PC-9 (cell line): ENCODE measurements at places on chromosomes 7 and 10.

GRCh38 chr10:129339841-129340240 lies 127.2 kb upstream of the MGMT start:
- no peak overlapping the region for H3K27ac ChIP-seq
- no peaks in the 10 kb centered on the region for H3K4me1 ChIP-seq
- DNase-seq = no peak
- H3K27me3 ChIP-seq = peaks cover 42% of the 10 kb centered on the region

GRCh38 chr7:1459920-1460820 lies 900 bp upstream of the MICALL2 start:
- no peaks in the 10 kb centered on the region for H3K36me3 ChIP-seq
- peak; percentile 37 for DNase-seq
- no peaks in the 10 kb centered on the region for H3K27me3 ChIP-seq
- H3K27ac ChIP-seq = no peak overlapping the region
- peaks cover 33% of the 10 kb centered on the region for H3K4me1 ChIP-seq
- peak overlapping the region; percentile 49; the same call in 1 of the 2 replicates for H3K4me3 ChIP-seq

DNA sequence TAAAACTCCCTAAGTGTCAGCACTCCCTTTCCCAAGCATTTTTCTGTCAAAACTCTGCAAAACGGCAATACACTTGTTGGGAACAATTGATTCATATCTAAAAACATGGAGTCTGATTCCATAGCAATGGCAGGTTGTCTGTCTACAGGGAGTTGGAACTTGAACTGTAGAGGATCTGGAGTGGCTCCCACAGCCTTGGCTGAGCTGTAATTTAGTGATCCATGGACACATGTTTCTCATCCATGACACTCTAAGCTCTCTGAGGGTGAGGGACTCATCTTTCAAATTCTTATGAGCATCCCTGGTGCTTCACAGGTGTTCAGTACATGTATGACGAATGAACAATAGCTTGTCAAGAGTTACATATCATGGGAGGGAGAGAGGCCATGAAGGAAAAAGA lies 466.1 kb downstream of the GRID1 start:
- no peaks in the 10 kb centered on the region for H3K27me3 ChIP-seq
- H3K36me3 ChIP-seq = no peaks in the 10 kb centered on the region
- H3K27ac ChIP-seq = no peak overlapping the region
- DNase-seq = no peak

DNA sequence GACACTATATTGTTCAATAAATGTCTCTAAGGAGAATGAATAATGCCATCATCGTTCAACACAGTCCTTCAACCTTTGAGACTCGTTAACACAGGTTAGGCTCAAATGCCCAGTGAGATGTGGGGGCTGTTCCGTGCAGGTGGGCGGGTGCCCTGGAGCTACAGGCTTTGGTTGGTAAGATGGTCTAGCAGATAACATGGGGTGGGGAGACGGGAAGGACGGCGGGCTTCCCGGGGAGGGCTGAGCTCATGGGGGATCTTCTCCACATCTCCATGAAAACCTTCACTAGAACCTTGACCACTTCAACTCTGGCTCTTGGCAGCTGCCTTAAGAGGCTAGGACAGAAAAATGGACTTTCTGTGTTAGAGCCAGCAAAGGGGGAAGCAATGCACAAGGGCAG lies 134.1 kb upstream of the TCERG1L start:
- H3K4me3 ChIP-seq = no peak overlapping the region
- H3K27ac ChIP-seq = no peak overlapping the region
- no peaks in the 10 kb centered on the region for H3K36me3 ChIP-seq
- H3K4me1 ChIP-seq = no peaks in the 10 kb centered on the region
- peaks cover 68% of the 10 kb centered on the region for H3K27me3 ChIP-seq
- DNase-seq = no peak

GRCh38 chr7:129646369-129647021 lies 35.0 kb downstream of the NRF1 start:
- H3K27ac ChIP-seq = no peak overlapping the region
- H3K27me3 ChIP-seq = no peaks in the 10 kb centered on the region
- H3K4me1 ChIP-seq = peaks cover 36% of the 10 kb centered on the region
- no peaks in the 10 kb centered on the region; the same call in 1 of the 2 replicates for H3K36me3 ChIP-seq

DNA sequence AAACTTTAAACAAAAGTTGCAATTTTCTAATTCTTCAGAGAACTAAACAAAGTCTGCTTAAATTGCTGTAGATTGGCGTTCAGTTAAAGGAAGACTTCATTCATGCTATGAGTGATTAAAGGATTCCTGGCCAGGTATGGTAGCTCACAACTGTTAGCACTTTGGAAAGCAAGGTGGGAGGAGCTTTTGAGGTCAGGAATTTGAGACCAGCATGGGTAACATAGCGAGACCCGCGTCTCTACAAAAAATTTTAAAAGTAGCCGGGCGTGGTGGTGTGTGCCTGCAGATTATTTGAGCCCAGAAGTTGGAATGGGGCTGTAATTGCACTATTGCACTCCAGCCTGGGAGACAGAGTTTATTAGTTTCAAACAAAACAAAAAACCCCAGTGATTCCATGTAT lies 13.5 kb upstream of the SCRN1 start:
- H3K4me1 ChIP-seq = no peaks in the 10 kb centered on the region
- H3K27me3 ChIP-seq = no peaks in the 10 kb centered on the region
- H3K36me3 ChIP-seq = no peaks in the 10 kb centered on the region
- no peak for DNase-seq
- H3K27ac ChIP-seq = no peak overlapping the region

- no peaks in the 10 kb centered on the region for H3K36me3 ChIP-seq
- H3K27me3 ChIP-seq = no peaks in the 10 kb centered on the region
- DNase-seq = no peak
- no peak overlapping the region for H3K27ac ChIP-seq
Measured at GRCh38 chr7:128233471-128233870, 7.6 kb upstream of the LEP start.

DNA sequence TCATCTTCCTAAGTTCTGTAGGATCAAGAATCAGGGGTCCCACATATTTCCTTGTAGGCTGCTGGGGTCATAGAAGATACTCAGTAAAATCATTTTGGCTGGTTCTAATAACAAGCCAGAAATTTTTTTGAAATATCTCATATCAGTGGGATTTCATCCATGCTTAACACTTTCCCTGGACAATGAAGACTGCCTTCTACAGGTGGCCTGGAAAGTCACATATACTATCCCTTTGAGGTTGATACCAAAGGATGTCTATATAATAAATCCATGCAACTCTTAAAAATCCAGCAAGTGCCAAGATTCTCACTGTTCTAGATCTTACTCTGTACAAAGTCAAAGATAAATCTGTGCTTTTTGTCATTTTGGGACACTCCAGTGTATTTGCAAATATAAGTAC lies 225.8 kb upstream of the NEBL start:
- no peaks in the 10 kb centered on the region for H3K36me3 ChIP-seq
- no peak for DNase-seq
- no peaks in the 10 kb centered on the region for H3K4me1 ChIP-seq
- no peak overlapping the region for H3K27ac ChIP-seq

DNA sequence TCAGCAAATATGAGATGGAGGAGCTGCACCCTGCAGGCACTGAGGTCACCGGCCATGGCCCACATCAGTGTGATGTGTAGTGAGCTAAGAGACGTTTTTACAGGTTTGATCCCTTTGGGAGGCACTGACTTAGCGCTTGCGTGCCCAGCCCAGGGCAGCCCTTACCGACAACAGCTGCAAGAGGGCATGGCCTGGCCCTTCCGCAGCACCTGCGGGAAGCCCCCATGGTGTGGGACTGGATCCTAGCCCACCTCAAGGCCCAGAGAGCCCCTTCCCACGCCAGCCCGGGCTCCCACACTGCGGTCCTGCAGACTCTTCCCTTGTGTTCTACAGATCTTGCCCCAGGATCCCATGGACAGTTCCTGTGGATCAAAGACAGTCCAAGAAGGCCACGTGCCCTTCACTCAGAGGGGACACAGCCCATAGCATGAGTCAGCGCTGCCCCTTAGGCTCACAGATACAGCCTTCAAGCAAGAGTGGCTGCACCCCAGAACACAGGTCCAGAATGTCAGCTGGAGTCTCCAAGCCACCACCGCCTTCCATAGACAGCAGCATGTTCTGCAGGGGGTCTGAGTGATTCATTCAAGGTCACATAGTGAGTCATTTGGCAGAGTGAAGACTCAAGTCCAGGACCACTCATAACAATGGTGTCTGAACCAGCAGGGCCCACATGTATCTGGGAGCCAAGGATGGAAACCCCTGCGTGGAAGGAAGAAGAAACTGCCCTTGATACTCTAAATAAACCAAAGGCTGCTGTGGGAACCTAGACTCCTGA lies 25.4 kb downstream of the TLL2 start:
- no peaks in the 10 kb centered on the region for H3K27me3 ChIP-seq
- no peak overlapping the region for H3K27ac ChIP-seq
- H3K4me3 ChIP-seq = no peak overlapping the region
- no peaks in the 10 kb centered on the region for H3K36me3 ChIP-seq

DNA sequence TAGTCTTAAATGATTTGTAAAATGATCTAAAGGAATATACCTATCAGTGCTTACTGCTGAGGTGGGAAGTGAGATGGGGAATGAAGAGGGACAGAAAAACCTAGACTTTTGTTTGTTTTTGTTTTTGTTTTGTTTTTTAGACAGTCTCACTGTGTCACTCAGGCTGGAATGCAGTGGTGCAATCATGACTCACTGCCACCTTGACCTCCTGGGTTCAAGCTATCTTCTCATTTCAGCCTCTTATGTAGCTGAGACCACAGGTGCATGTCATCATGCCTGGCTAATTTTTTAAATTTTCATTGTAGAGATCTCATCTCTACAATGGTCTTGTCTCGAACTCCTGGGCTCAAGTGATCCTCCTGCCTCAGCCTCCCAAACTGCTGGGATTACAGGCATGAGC lies 116.4 kb upstream of the SEM1 start:
- peaks cover 7% of the 10 kb centered on the region for H3K4me1 ChIP-seq
- no peaks in the 10 kb centered on the region for H3K27me3 ChIP-seq
- DNase-seq = peak; percentile 37
- H3K4me3 ChIP-seq = no peak overlapping the region
- no peaks in the 10 kb centered on the region for H3K36me3 ChIP-seq

DNA sequence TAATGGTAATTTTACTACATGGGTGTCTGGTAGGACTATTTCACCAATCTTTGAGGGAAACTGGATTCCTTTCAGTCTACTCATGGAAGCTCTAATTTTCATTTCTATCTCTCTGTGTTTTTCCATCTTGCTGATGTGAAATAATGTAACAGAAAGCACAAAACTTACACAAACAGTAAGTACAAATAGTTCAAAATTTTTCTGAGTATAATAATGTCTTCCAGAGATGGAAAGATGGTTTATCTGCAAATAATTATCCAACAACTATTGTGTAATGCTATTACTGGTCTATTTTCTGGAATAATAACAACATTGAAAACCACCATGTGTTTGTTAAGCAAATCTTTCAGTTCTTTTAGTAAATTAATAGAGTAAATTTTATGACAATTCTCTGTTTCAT lies 565.8 kb upstream of the MGMT start:
- no peaks in the 10 kb centered on the region for H3K36me3 ChIP-seq
- H3K4me1 ChIP-seq = no peaks in the 10 kb centered on the region
- H3K4me3 ChIP-seq = no peak overlapping the region
- no peak for DNase-seq
- peaks cover 29% of the 10 kb centered on the region; the same call in 1 of the 2 replicates for H3K27me3 ChIP-seq

DNA sequence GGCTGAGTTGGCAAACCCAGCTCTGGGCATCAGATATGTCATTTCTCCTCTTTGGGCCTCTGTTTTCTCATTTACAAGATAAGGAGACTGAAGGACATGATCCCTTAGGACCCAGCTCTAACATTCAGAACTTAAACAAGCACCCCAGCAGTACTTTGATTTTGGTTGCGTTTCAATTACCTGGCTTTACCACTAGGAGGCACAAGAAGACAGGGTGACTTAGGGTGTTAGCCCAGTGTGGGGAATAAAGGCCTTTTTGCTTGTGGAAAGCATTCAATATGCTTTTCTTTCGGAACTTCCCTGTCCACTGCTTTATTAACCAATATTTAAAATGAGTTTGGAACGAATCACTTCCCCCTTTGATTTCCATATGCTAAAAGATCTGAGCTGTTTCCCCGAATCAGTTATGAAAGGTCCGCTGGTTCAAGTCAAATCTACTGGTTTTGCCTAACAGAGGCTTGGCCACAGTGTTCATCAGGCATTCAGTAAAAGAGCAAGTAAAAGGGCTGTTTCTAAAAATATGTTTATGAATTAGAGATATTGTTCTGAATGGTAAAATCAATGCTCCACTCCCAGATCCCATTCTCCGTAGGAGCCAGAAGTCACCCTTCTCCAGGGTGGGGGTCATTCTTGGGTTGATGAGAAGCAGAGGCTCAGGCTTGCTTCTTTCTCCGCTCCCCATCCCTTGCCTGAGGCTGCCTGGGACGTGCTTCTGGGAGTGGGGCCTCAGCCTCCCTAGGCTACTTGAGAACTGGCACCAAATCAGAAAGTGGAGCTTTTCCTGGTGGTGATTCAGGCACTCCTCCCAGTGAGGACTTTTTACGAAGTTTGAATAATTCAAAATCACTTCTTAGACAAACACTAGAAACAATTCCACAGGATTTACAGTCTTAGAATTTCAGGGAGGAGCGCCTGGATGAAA lies 105.5 kb downstream of the MYOF start:
- peaks cover 21% of the 10 kb centered on the region for H3K4me1 ChIP-seq
- H3K27ac ChIP-seq = peak overlapping the region; percentile 90
- peak; percentile 76 for DNase-seq
- H3K36me3 ChIP-seq = peaks cover 34% of the 10 kb centered on the region

DNA sequence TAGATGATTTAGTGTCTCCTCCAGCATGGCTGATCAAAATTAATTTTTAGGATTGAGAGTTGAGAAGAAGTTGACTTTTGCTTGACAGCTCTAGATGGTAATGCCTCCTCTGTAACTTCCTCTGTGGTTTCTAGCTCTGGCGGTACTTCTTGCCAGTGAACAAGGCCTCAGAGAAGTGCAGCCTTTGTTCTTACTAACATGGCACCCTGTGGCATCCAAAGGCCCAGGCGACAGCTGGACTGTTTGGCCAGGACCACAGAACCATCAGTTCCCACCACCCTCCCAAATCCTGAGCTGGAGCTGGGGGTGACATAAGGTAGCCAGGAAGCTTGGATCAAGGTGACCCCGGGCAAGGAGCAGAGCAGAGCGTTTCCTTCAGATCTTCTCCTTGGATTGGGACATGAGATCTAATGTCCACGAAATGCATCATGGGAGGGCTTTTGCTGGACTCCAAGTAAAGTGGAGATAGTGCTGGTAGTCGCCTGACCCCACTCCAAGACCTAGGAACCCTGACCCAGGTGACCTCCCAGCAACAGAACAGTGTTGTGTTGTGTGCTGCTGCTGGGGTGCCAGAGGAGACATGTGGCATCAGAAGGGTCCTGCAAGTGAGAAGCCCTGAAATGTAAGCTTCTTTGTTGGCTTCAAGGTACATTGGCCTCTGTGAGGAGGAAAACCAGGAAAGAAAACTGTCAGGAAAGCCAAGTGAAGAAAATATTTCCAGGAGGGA lies 41.8 kb downstream of the APBB1IP start:
- DNase-seq = no peak
- no peak overlapping the region for H3K27ac ChIP-seq
- no peaks in the 10 kb centered on the region for H3K36me3 ChIP-seq
- H3K27me3 ChIP-seq = no peaks in the 10 kb centered on the region

- no peaks in the 10 kb centered on the region for H3K36me3 ChIP-seq
- DNase-seq = no peak
- no peaks in the 10 kb centered on the region for H3K27me3 ChIP-seq
- no peak overlapping the region for H3K27ac ChIP-seq
Measured at GRCh38 chr7:139909379-139910050, 80.5 kb downstream of the TBXAS1 start.
